ENCODE measurements at places on chromosomes 2 and 18.
A peak's percentile ranks its signal among the peaks of the same experiment; 100 is the strongest.

- no peak for DNase-seq
These were observed 89.8 kb downstream of the PKP4 start for GRCh38 chr2:158546412-158547144.

GRCh38 chr2:132860220-132860619, 190.2 kb upstream of the LYPD1 start:
- DNase-seq: no peak

DNA sequence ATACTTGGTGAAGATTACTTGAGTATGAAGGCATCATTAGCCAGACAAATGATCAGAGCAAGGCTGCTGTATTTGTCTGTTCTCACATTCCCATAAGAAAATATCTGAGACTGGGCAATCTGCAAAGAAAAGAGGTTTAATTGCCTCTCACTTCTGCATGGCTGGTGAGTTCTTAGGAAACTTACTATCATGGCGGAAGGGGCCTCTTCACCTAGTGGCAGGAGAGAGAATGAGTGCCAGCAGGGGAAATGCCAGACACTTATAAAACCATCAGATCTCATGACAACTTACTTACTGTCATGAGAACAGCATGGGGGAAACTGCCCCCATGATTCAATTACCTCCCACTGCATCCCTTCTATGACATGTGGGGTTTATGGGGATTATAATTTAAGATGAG, 452.3 kb downstream of the GALR1 start:
- no peak for DNase-seq

- no peak for DNase-seq
These were observed 1.8 kb upstream of the HOXD8 start for GRCh38 chr2:176127774-176128072.

DNA sequence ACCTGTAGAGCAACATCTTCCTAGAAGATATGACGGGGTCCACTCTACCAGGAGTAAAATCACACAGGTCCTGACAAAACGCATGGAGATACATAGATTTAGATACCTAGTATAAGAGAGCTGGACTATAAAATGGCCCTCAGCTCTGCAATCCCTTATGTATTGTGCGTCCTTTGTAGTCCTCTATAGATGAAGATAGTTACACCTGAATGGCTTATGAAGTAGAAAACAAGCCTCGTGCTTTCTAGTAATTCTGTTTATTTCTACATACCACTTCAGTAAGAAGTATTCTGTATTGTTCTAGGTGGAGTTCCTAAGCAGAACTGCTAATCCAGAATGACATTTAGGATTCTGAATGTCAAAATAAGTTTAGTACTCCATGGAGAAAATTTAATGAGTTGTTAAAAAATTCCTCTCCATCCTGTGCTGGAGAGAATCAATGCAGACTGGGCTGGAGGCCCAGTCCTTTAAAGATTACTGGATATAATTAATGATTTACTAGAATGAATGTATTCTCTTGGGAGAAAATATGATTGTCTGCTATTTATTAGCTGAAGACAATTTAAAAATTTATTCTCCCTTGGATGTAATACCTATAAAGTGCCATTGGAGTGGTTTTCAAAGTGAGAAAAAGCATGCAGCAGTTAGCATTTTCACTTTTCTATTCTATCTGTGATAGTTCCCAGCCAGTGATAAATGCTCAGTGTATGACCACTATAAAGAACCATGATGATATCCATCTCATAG, 147.3 kb upstream of the UNC80 start:
- no peak for DNase-seq

DNA sequence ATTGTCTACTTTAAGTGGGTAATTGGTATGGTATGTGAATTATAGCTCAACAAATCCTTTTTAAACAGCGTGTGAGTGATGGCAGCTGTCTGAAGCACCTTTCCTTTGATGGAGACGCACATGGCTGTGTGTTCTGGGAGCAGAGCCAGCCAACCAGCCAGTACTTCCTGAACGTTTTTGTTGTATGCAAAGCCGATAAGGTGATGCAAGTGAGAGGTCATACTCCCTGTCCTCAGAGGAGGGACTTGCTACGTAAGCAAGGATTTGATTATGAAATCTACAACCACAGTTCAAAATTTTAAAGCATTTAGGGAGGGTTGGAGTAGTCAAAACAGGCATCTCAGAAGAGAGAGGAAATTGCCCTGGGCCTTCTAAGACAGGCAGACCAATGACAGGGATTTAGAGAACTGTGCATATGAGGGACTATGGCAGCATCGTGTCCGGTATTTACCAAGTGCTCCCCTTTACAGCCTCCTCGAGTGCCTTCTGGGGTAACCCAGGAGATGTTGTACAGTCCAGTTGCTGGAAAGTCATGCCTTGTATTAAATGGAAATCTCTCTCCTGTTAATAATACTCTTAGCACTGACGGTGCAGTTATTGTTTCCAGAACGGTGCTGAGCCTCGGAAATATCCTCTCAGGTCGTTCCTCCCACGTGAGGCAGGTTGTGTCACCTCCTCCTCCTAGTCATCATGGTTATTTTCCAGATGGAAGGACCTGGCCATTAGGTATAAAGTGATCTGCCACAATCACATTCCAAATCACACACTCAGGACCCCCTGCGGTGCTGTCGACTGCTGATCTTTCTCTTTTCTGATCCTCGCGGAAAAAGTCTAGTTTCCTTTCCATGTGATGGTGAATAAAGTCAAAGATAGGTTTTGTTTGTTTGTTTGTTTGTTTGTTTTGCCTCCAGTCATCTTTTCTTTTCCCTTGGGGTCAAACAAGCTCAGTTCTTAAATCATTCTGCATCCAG, 28.4 kb downstream of the ARHGEF4 start:
- DNase-seq: no peak

DNA sequence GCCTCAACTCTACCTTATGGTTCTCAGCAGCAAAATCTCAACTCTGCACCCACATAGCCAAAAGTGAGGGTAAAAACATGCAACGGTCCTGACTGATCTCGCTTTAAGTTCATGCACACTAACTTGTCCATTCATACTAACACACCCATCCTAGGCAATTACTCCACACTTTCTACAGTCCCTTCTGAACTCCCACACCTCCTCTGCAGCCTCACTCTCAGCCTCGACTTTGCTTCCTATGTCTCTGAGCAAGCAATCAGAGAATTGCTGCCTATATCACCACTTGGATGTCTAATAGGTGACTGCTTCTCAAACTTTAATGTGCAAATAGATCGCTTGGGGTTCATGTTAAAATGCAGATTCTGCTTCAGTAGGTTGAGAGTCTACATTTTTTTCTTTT, 7.8 kb upstream of the TMBIM1 start:
- DNase-seq: no peak

DNA sequence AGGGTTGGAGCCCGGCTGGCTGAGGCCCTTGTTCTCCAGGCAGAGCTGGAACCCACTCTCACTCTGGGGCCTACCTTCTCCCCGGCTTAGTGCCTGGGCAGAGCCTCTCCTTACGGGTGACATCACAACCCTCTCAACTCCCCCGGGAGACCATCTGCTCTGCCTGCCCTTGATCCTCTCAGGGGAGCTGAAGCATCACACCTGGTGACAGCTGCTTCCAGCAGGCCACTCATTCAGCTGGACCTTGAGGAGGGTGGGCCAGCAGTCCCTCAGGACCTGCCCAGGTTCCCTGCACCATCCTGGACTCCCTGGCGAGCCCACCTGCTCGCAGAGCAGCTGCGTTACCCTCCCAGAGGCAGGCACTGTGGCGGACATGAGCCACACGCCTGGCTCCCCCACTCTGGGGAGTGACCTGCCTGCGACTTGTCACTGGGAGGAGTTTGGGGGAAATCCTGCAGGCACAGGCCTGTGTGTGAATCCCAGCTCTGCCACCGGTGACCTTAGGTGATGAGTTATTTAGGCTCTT, 13.1 kb downstream of the HS6ST1 start:
- no peak for DNase-seq

DNA sequence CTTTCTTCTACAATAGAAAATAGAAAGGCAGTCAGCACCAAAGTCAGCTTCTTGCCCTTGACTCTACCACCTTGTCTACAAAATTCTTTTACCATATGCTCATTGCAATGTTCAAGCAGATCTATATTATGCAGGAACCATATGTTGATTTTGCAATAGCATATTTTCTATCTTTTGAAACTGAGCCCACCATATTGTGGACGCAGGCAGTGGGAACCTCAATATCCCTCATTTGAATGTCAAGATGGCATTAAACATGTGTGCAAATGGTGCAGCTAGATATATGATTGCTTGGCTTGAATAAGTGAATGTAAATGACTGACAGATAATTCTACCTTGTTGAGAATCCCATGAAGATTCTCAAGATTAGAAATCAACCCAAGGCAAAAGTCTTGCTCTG, 412.7 kb upstream of the FSHR start:
- no peak for DNase-seq

- no peak for DNase-seq
These were observed 1.5 kb downstream of the RHOB start for GRCh38 chr2:20448246-20448976.

- no peak for DNase-seq
These were observed 80.2 kb downstream of the NDUFA10 start for GRCh38 chr2:239944694-239945551.

- no peak for DNase-seq
These were observed 1.7 kb downstream of the HOXD8 start for GRCh38 chr2:176130957-176131847.

DNA sequence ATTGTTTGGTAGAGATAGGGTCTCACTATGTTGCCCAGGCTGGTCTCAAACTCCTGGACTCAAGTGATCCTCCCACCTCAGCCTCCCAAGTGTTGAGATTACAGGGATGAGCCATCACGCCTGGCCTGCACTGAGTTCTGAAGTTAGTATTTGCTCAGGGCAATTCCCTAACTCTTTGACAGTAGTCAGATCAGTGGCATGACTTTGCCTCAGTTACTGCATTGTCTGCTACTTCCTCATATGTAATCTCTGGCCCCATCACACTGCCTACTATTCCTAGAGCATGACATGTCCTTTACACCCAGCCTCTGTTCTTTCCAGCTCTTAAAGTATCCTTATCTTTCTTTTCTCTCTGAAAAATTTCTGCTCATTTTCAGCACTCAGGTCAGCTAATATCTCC, 193.5 kb downstream of the LDLRAD4 start:
- no peak for DNase-seq

- DNase-seq: no peak
These were observed 26.8 kb upstream of the SP3 start for GRCh38 chr2:173991856-173992588.

DNA sequence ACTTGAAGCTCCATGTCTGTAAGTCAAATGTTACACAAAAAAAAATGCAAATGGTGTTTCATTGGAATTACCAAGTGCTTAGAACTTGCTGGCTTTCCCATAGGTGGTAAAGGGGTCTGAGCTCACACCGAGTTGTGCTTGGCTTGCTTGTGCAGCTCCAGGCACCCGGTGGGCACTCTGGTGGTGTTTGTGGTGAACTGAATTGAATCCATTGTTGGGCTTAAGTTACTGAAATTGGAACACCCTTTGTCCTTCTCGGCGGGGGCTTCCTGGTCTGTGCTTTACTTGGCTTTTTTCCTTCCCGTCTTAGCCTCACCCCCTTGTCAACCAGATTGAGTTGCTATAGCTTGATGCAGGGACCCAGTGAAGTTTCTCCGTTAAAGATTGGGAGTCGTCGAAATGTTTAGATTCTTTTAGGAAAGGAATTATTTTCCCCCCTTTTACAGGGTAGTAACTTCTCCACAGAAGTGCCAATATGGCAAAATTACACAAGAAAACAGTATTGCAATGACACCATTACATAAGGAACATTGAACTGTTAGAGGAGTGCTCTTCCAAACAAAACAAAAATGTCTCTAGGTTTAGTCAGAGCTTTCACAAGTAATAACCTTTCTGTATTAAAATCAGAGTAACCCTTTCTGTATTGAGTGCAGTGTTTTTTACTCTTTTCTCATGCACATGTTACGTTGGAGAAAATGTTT, 97.9 kb upstream of the IL1R2 start:
- no peak for DNase-seq

DNA sequence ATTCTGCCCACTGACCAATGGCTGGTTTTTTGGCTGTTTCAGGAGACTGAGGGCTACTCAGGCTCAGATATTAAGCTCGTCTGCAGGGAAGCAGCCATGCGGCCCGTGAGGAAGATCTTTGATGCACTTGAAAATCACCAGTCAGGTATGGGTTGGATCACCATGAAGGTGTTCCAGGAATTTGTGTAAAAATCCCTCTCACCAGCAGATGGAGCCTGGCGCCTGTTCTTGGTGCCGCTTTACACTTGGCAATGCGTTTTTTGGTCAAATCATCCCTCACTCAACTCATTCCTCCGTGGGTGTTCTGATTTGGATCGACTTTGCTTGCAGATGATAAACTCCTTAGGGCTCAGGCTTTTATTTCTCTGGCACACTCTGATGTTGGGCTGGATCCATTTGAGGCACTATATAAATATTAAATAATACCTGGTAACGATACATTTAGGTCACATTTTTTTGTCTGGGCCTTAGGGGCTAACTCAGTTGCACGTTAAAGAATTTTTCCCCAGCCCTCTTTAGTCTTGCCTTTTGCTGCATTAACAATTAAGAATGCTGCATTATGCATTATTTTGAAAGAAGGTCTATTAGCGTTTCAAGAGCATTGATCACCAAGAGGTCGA, 50.0 kb downstream of the HDHD2 start:
- DNase-seq: peak; percentile 14

DNA sequence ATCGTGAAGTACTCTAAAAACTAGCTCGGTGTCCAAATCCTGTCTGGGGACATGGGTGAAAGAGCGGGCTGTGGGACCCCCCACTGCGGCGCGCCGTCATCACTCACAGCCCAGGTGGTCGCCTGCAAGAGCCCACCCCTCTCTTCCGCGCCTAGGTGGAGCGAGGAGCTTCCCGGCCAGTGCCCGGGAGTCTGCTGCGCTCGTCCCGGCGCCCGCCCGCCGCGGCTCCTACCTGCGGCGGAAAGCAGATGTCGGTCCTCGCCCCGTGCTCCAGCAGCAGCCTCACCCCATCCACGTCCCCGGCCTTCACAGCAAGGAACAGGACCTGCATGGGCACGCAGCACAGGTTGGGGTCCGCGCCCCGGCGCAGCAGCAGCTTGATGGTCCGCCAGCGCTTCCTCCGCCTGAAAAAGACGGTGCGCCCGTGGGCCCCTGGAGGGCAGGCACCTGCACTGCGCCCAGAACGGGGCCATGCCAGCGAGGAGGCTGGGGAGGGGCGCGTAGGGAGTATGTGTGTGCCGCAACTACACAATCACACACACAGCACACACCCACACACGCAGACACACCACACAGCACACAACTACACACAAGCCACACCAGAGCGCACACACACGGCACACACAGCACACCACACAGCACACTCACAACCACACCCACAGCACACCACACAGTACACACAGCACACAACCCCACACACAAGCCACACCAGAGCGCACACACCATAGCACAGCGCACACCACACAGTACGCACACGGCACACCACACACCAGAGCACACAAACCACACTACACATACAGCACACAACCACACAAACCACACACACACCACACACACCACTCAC, 37.4 kb downstream of the ANKMY1 start:
- no peak for DNase-seq

Data from stimulated activated CD8-positive, alpha-beta memory T cell treated with anti-CD3 and anti-CD28 coated beads, Interleukin-4, amount 100 ng/mL, for 1 hour (primary cell).